ENCODE measurements at places on chromosomes 12 and 14.

GRCh38 chr14:59632381-59632780 is 55.8 kb upstream of the CCDC175 start:
- DNase-seq: no peak

GRCh38 chr12:121765573-121765972 is 27.9 kb downstream of the RHOF start:
- no peak for DNase-seq

DNA sequence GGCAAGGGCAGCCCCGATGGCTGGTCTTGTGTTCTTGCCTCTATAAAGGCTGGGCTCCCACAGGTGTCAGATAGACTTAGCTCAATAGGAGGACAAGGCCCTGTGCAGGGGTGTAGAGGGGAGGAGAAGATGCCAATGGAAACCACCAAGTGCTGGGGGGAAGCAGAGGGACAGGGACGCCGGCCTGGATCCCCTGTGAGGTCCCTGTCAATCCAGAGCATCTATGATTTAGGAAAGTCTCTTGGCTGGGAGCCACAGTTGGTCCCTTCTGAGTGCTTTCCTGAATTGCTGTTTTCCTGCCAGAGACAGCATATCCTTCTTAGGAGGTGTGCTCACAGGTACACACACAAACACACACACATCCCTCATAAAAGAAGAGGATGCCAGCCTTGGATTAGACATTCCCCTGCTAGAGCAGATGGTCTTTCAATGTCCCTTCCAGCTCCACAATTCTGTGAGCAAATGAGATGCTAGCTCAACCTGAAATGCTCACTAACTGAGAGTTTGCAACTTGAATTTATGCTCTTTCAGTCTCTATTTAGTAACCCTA is 62.7 kb downstream of the TTC7B start:
- DNase-seq: no peak

- no peak for DNase-seq
These were observed 36.3 kb downstream of the PPP2R3C start for GRCh38 chr14:35085441-35085840.

- DNase-seq: no peak
These were observed 47.8 kb upstream of the KIF21A start for GRCh38 chr12:39490500-39491282.

GRCh38 chr14:92603309-92604242 is 90.0 kb downstream of the RIN3 start:
- peak; percentile 26 for DNase-seq

DNA sequence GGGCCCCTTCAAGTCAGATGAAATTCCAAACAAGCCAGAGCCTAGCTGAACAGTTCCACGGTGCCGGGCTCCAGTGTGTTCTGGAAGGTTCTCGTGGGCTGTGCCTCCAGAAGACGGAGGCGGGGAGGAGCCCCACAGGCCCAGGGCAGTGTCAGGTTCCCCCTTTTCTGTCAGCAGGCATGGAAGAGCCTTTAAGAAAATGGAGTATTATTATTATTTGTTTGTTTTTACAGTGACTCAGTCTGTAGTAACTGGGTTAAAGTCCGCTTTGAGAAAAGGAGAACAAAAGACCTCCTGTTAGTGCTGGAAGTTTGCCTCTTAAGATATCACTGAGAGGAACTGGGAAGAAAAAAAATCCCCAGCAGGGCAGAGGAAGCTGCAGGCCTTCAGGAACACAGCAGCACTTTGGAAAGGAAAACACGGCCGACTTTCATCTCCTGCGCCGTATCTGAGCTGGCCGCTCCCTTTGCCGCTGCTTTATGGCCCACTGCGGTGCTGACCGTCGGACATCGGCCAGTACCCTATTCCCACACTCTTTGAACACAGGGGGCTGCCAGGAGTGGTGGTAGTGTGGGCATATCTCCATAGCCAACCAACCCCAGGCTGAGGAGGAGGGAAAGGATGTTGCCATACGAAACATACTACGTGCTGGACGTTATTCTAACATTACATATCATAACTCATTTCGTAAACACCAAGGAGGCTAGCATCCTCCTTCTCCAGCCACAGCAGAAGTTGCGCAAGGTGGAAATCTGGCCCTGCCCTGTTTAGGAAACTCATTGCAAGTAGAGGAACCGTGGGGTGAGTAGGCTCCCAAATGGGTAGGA is 194.0 kb downstream of the ZFP36L1 start:
- DNase-seq: no peak

DNA sequence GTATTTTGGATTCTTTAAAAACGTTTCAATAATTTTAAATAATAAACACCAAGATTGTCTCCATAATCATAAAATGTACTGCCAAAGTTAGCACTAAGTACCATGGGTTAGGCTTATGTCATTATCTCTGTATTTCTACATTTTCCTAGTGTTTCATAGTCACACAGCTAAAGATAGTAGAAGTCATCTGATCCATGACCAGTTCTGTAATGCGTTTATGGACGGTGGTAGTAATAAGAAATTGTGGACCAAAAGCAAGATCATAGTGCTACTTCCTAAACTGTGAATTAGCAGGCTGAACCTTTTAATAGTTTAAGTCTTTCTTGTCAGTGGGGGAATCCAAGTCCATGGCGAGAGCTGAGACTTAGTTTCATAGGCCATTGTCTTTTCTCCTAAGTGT is 142.1 kb downstream of the AKAP6 start:
- no peak for DNase-seq

GRCh38 chr14:24145690-24146452 is 539 bp downstream of the PSME2 start:
- no peak for DNase-seq

- DNase-seq: no peak
These were observed 53.2 kb downstream of the TESC start for GRCh38 chr12:117046011-117046369.

DNA sequence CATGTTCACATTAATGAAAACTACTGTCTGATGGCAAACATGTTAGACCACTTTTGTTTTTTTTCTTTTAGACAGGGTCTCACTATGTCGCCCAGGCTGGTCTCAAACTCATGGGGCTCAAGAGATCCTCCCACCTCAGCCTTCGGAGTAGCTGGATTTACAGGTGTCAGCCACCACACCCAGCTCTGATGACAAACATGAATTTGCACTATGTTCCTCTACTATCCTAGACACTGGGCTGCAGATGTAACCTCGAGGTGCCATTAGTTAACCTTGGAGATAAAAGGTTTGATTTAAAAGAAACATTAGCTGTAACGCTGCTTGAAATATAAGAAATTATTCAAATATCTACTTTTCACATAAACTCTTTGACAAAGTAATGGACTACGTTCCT is 8.1 kb downstream of the VPS37B start:
- no peak for DNase-seq

- no peak for DNase-seq
These were observed 20.0 kb downstream of the CRACR2A start for GRCh38 chr12:3732901-3733300.

DNA sequence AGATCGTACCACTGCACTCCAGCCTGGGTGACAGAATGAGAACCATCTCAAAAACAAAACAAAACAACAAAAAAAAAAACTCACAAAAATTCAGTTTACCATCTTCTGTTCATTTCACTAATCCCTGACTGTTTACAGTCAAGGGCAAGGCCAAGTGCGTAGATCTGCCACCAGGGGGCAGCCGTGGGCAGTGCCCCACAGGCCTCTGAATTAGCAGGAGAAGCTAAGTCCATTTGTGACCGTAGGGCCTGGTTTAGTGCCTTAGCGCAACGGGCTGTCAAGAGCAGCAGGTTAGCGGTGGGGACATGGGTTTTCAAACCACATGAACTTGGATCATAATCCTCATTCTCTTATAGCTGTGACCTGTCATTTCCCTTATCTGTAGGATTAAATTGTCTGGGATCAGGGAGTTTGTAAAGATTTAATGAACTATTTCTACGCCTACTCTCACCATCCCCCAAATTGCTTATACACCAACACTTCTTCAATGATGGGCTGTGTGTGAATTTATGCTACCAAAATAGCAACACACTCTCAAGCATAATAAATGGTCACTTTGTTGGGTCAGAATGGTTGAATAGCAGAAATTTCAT is 49.0 kb downstream of the KCTD10 start:
- peak; percentile 54 for DNase-seq

GRCh38 chr12:62466018-62466593 is 520 bp upstream of the MON2 start:
- DNase-seq: no peak

DNA sequence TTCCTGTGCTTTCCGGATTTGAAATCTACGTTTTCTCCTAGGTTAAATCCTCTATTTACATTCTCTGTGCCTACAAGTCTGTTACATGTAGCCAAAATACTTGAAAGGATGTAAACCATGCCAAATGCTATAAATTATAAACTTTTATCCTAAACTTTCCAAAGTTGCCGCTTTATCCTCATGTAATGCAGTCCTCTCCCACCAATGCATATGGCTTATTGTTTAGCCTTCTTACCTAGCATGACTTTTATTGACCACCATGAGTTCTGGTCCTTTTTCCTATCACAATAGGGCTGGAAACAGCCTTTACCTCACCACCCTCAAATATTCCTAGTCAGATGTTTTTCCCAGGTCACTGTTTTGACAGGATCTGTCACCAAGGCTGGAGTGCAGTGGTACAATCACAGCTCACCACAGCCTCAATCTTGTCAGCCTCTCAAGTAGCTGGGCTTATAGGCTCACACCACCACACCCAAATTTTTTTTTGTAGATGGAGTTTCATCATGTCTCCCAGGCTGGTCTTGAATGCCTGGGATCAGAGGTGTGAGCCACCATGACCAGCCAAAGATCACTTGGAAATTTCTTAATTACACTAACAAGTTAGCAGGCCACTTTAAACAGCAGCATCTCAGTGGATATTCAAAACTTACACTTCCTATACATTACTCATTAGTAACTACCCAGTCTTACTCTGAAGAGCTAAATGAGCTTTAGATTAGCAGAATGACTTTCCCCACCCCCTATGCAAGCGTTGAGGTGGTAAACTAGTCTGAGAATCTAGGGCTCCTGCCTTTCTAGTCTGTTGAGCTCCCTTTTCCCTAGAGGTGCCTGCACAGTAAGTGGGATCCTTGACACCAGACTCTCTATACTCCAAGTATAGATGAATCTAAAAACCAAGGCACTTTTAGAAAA is 4.1 kb downstream of the TUBA1B start:
- DNase-seq: no peak

- DNase-seq: no peak
These were observed 11.2 kb upstream of the DAAM1 start for GRCh38 chr14:59177262-59177661.

DNA sequence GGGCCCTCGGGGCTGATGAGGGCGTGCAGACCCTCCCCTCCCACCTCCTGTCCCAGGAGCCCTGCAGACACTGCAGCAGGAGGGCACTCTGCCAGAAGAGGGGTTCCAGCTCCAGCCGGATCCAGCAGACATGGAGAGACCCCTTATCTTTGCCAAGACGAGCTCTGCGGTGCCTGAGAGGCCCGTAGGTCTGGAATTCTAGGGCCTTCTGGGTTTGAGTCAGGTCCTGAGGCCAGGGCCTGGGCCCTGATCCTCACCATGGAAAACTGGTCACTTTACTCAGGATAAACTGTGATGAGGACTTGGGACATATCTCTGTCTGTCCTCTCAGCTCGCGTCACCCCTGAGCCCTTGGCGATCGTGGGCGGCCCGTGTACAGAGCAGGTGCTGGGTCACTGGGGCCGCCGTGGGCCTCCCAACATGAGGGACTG is 13.8 kb downstream of the MEG3 start:
- no peak for DNase-seq

- no peak for DNase-seq
These were observed 567 bp downstream of the FUT8 start for GRCh38 chr14:65412856-65413738.

- DNase-seq: no peak
These were observed 190.2 kb upstream of the SLC38A2 start for GRCh38 chr12:46562625-46563225.

DNA sequence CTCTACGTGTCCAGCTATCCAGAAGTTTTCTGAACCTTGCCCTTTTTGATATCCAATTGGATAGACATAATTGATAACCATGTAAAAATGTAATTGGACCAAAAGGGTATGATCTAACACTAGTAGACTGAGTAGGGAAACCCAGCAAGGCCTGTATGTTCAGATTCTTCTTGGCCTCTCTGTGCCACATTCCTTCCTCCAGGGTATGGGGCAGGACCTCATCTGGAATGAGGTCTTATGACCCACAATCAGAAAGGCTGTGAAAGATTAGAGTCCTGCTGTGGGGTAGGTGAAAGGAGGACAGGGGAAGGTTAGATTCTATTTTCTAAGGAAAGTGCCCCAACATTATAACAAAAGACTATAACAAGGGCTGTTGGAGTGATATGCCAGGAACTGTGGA is 51.3 kb upstream of the A2ML1 start:
- DNase-seq: no peak

GRCh38 chr14:75783602-75784313 is 122.7 kb downstream of the TTLL5 start:
- no peak for DNase-seq

DNA sequence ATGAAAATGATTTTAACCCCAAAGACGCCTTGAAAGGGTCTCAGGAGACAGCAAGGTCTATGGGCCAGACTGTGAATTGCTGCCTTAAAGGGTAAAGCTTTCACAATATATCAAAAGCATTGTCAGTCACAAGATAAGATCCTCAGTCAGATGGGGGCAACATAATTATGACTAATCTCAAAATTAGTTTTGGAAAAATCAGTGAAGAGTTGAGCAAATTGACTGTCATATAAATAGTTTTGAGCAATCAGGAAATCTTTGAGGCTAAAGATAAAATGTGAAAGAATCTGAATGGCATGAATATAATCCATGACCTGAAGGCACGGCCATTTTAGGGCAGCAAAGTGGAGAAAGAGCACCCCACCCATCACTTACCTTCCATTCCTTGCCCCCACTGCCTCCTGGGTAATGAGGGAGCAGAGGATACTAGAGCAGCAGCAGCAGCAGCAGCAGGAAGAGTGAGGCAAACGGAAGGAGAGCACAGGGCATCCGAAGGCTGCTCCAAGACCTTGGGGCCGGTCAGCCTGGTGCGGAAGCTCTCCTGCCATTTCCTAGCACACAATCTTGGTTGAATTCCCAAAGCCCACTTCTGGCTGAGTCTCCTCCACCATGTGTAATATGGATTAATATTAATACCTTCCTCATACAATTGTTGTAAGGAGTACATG is 7.0 kb downstream of the STON2 start:
- DNase-seq: no peak

DNA sequence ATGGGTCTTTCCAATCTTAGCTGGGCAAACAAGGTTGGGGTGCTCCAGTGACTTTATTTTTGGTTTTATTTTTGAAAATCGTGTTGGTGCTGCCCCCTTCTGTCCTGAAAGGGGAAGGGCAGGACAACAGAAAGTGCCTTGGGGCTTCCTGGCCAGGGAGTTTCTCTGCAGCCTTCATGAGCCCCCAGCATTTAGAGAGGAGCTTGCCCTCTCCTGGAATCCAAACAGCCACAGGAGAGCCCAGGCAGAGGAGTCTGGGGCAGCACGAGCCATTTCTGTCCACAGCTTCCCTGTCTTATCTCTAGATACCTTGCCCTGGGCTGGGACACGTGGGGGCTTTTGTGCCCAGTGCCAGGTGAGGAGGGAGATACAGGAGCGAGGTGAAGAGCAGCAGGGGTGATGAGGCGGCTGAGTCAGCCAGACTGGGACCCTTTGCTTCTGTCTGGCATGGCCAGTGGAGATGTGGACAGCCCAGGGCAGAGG is 4.4 kb upstream of the C1RL start:
- DNase-seq: no peak

All from stimulated activated CD4-positive, alpha-beta T cell treated with anti-CD3 and anti-CD28 coated beads, TNF-alpha, amount 100 ng/mL, for 4 hours (primary cell).